ENCODE measurements at places on chromosomes 7 and 10.

DNA sequence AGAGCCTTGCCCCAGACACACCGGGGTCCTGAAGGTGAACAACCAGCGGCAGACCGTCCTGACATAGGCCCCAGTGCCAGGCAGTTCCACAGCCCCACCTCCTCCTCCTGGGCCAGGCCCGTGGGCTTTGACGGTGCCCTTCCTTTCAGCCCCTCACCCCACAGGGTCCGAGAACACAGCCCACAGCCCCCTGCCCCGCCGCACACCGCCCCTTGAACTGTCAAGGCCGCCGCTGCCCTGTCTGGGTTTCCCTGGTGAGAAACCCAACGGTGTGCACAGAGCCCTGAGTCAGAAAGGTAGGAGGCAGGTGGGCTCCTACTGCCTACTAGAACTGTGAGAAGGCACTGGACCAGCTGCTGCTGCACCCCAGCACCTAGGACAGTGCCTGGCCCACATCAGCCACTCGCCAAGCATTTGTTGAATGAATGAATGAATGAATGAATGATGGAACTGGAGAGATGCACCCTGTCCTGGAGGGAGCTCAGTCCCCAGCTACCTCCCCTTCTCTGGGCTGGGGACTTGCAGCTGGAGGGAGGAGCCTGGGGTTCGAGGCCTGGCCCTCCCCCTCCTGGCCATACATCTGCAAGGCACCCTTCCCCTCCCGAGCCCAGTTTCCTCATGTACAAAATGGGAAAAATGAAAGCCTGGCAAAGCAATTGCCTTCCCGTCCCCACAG, 117.9 kb downstream of the SLIT1 start:
- DNase-seq: no peak

DNA sequence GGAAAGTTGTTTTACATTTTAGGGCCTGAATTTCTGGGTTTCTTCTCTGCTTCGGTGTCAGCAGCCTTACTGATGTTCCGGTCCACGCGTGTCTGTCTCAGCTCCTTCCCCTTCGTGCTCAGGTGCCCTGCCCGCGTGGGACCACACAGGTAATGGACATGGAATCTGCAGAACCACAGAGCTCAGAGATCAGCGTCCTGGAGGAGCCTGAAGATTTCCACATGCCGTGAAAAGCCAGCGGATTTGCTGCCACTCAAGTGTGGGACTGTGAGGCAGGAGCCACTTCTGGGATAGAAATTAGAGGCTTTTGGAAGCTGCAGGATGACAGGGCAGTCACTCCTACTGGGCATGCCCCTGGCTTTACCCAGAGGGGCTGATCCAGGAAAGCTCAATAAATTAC, 666.1 kb upstream of the FOXK1 start:
- DNase-seq: no peak

DNA sequence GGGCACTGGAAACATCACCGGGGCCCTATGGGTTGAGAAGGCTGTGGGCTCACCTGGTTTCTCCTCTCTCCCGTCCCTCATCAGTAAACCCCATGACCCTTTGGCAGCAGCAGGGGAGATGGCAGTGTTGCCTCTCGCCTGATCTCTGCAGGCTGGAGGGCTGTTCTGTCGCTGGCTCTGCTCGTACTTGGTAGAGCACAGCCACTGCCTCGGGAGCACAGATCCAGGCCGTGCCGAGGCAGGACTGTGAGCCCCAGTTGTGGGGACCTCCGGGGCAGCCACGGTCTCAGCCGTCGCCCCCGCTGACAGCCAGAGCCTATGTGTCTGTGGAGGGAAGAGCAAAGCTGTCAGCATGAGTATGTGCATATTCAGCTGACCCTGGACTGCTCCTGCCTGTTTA, 94.9 kb downstream of the PTPRE start:
- DNase-seq: no peak

- no peak for DNase-seq
These were observed 559 bp upstream of the STEAP2 start for GRCh38 chr7:90210981-90211380.

DNA sequence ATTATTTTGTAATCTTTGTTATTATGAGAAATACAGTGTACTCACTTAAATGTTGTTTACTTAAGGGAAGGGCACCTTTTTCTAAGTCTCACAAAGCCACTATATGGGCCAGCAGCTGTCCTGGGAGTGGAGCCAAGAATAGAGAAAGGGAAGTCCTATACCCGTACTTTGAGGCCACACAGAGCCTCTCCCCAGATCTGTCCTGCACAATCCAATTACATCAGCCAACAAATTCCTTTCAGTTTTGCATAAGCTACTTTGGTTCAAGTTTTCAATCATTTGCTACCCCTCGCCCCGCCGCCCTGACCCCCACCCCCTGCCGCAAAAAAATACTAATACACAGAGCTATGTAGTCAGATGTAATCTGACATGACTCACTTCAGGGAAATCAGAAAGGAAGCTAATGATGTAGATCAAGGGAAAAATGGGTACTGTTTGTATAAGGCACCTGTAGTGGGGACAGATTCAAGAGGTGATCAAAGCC, 297.4 kb upstream of the NEBL start:
- DNase-seq: no peak

DNA sequence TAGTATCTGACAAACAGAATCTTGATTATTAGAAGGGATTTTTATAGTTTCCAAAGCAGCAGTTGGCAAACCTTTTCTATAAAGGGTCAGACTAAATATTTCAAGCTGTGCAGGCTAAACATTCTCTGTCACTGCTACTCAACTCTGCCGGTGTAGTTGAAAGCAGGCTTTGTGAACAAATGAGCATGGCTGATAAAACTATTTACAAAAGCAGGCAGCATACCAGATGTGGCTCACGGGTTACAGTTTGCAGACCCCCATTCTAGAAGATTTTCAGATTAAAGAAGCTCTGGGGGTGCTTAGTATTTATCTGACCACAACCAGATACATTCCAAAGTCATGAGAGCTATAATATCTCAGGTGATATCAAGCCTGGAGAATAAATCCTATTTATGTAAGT, 1017.5 kb downstream of the SORCS1 start:
- no peak for DNase-seq

Data from NCI-H1436 (cell line).